Cortex of kidney (tissue), 1 donor: ENCODE measurements at places on chromosomes 4 and X.

GRCh38 chr4:76589402-76589801 lies 154.4 kb downstream of the SHROOM3 start:
- peak; percentile 7 for DNase-seq

- DNase-seq, result peak; percentile 14
Measured at GRCh38 chrX:15493118-15493962, at the start of gene PIR. PIR (minus strand) TSS chrX:15493333; CDS start chrX:15491257, 2,076 bp downstream.

DNA sequence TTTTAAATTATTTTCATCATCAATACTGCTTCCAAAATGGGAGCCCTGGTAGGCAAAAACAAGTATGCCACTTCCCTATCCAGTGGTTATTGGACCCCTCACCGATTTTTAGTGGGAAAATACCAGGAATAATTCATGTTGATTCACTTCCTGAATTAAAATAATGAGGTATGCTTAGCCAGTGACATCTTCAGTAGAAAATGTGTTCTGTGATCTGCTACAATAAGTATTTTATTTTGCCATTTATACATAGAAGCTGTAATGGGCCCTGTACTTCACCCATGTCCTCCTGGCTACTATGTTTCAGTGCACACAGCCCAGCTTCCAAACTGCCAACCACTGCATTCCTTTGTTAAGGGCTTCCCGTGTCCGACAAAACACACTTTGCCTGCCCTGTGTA lies 41.0 kb upstream of the KLHL34 start:
- no peak for DNase-seq

- no peak for DNase-seq
Measured at GRCh38 chr4:69984030-69984443, 11.7 kb upstream of the STATH start.

- no peak for DNase-seq
Measured at GRCh38 chr4:42965326-42965725, 72.8 kb downstream of the GRXCR1 start.

GRCh38 chrX:25052798-25053534 lies 37.2 kb upstream of the ARX start:
- no peak for DNase-seq

DNA sequence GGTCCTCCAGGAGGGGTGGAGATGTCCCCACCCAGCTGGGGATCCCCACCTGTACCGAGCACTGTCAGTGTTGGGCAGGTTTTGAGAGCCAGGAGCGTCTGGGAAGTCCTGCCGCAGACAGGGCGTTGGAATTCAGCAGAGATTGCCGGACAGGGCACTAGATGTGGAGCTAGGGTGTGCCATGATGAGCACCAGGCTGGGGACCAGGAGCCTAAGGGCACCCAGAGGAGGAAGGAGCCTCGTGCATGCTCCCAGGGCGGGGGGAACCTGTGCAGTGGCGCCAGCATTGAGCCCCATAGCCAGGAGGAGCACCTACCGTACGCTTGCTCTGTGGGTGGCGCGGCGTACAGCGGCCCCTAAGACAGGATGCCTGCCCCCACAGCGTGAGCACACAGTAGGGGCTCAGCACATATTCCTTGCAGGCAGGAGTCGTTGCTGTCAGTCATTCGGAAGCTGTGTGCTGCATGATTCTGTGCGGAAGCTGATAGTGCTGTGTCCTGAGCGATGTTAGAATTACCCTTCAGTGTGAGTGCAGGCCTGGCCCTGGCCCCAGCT lies 18.8 kb upstream of the TADA2B start:
- no peak for DNase-seq

DNA sequence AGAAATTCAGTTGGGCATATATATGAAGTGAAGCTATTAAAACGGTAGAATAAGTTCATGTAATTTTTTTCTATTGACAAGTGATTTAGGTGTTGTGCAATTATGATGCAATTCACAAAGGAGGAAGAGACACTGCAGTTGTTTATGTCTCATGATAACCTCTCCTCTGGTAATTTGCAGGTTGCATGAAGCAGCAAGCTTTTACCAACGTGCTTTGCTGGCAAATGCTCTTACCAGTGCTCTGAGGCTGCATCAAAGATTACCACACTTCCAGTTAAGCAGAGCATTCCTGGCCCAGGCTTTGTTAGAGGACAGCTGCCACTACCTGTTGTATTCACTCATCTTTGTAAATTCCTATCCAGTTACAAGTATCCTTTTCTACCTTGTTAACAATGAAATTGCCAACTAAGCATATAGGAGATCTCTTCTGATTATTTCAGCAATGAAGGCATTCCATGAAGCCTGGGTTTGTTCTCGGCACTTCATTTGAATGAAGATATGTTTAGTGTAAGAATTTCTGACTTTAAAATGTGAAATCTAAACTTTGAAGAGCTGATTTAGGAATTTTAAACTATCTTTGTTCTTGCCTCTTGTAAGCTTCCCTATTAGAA lies 3.9 kb downstream of the TMEM33 start:
- no peak for DNase-seq

- no peak for DNase-seq
Measured at GRCh38 chr4:134948110-134948642, 746.6 kb upstream of the PABPC4L start.

DNA sequence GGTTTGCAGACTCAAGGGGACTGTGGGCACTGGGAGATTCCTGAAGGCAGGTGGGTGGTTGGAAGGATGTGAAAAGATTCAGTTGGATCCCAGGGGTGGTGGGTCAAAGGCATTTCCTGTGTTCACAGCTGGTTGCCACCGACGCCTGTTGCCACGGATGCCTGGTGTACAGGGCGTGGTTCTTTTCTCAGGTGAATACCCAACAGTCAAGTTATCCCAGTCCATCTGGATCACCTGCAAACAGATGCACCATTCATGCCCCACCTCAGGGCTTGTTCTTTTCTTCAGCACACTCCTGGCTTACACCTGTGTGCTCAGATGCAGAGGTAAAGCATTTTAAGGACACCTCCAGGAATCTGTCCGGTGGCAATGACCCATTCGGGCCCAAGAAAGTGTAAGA lies 55.8 kb upstream of the SHOX start:
- DNase-seq, result no peak
